ENCODE measurements at places on chromosomes 16 and 17.

DNA sequence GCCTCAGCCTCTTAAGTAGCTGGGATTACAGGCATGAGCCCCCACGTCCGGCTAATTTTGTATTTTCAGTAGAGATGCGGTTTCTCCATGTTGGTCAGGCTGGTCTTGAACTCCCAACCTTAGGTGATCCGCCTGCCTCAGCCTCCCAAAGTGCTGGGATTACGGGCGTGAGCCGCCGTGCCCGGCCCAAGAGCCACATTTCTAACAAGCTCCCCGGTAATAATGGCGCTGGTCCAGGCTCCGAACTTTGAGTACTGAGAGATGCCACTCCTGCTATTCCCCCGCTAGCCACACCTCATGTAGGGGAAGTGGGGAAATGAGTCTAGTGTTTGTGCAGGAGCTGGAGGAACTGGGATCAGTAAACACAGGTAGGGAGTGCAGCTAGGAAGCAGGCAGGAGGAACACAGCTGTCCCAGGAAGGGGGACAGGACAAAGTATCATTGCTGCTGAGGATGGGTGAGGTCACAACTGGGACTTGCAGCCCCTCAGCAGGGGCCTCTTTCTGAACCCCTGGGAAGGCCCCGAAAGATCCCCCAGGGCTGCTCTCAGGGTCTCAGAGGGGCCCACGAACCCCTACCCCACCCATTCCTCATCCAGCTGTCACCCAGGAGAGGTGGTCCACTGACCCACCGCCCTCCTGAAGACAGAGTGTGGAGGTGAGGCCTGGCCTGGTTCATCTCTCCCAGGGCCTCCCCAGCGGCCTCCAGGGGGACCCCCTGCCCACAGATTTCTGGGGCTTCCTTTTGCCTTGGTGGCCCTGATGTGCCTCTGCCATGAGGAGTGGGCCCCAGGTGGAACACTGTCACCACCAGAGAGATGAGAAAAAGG, 3.7 kb upstream of the KREMEN2 start:
- DNase-seq: no peak

GRCh38 chr17:81858967-81859905, 1.1 kb downstream of the P4HB start:
- peak; percentile 56 for DNase-seq

DNA sequence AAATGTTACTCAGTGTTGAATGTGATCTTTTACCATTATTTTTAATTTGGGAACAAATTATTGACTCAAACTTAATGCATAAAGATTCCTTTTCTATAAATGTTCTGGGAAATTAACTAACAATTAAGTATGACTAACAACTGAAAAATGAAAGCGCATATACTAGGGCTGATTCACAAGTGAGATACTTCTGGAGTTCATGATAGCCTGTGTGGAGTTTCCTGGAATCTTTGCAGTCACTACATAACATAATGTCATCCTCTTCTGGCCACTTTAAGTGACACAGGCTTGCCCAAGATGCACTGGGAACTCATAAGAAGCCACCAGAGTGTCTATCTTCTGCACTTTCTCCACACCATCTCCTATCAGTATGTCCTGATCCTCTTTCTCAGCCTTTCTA, 450.3 kb upstream of the CDH11 start:
- DNase-seq: no peak

DNA sequence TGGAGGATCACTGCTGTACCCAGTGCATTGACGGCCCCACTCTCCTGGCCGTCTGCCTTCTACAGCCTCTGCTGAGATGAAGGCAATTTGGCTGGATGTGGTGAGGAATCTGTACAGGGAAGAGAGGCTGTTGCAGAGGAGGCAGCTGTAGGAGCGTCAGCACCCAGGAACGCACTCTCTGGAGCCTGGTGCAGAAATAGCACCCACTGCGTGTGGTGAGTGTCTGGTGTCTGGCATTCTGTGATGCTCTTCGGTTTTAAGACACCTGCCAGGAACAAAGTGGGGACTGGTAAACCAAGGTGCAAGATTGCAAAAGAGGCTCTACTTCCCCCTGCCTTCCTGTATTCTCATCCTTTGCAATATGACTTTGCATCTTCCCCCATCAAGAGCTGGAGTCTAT, 187.5 kb upstream of the SDK2 start:
- DNase-seq: no peak

GRCh38 chr17:30433514-30433913, 43.7 kb upstream of the GOSR1 start:
- DNase-seq: peak; percentile 16

GRCh38 chr17:16973760-16974540, 2.0 kb upstream of the TNFRSF13B start:
- DNase-seq: peak; percentile 57

- no peak for DNase-seq
Observed at GRCh38 chr16:12028288-12028619, 51.7 kb downstream of the SNX29 start.

DNA sequence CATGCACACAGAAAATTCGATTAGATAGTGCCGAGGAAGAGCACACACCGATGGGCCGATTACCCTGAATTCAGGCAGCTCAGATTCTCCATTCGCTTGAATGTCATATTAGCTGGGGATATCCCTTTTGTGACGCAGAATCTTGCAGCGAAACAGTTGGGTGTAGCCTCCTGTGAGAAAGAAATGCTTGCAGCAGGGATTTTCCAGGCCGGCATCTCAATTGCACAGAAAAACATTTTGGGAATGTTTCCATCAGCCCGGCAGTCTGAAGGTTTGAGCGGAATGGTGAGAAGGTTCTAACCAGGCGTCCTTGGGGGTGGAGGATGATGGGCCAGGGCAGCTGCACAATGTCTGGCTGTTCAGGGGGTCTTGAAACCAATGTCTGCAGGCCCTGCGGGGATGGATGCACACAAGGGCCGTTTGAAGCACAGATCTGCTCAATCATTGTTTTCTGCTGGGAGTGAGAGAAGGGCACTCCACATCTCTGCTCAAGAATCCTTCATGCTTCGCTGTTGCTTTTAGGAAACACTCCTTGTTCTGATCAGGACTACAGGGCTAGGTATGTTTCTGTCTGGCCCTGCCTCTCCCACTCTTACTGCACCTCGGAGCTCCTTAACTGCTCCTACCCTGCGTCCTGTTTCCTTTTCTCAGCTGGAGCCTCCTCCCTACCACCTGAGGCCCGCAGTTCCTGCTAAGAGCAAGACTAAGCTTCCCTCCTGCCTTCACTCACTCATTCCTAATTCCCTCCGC, 94.6 kb downstream of the CMIP start:
- DNase-seq: peak; percentile 15

DNA sequence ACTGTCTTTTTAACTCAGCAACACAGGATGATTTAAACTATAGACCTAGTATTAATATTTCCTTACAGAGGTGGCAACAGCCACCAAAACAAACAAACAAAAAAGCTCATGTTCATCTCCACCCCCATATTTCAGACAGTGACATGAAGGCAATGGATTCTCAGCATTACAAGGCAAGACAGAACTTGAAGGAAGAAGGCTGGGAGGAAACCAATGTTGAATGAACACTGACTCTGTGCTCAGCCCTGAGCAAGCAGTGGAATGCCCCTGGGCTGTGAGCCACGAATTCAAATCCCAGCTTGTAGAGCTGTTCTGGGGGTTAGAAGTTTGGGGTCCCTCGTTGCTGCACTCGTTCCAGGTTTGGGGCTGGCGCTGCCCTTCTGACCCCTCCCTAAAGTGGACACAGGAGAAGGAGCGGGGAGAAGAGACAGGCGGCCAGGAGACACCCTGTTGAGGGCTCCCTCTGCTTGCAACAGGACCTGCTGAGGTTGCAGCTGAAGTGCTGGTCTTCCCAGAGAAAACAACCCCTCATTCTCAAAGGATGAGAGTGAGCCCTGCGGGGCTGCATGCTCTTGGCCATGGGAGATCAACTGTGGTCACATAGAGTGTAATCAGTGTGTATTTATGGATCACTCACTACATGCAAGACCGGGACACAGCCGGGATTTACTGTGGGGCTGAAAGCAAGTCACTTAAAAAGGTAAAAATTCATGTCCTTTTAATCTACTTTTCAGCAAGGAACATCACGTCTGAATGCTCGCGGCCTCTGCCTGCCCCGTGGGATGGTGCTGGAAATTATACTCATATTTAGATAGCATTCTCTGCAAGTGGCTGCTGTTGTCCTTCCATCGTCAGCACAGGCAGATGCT, 34.3 kb downstream of the MYH3 start:
- DNase-seq: no peak

- no peak for DNase-seq
Observed at GRCh38 chr16:5561800-5562199, 464.2 kb upstream of the EEF2KMT start.

GRCh38 chr16:71520550-71520949, 5.7 kb upstream of the CHST4 start:
- peak; percentile 8 for DNase-seq

DNA sequence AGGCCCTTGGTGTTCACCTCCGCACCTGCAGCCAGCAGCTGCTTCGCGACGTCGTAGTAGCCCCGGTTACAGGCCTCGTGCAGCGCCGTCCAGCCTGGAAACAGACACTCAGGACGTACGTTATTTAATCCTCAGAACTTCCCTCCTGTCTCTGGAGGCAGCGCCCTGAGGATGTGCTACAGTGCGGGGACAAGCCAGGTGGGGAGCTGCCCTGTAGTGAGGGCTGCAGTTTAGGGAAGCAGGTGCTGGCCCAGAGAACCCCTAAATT, 71.0 kb downstream of the ZNF778 start:
- no peak for DNase-seq

GRCh38 chr16:31429314-31429713, 1.2 kb upstream of the COX6A2 start:
- no peak for DNase-seq

GRCh38 chr17:81189670-81190530, 23.9 kb upstream of the AATK start:
- DNase-seq: no peak

GRCh38 chr17:74524653-74525464, 6.4 kb downstream of the CD300LB start:
- no peak for DNase-seq

DNA sequence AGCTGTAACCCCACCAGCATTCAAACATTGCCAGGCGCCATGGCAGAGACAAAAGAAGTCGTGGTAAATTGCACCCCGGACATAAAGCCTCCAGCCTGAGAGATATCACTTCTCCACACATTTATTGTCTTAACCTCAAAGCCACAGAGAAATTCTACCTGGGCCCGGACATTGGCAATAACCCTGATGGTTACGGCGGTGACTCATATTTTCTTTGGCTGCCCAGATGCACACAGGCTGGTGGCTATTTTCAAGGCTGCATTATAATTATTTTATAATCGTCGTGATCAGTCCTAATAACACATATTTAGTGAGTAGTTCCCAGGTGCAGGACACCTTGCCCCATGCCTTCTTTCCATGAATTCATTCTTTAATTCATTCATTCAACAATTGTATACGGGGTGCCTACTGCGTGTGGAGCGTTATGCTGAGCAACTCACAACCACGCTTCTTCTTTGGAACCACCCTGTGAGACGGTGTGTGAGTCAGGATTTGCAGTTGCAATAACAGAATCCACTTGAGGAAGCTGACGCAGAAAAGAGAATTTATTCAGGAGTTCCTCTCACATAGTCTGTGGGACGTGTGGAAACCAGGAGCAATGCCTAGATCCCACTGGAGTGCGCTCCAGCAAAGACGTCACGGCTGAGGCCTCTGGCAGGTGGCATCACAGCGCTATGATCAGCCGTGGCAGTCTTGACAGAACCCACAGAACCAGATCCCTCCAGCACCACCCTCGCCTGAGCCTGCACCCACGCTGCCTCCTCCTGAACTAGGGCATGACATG, 245.7 kb downstream of the FOXL1 start:
- DNase-seq: no peak

DNA sequence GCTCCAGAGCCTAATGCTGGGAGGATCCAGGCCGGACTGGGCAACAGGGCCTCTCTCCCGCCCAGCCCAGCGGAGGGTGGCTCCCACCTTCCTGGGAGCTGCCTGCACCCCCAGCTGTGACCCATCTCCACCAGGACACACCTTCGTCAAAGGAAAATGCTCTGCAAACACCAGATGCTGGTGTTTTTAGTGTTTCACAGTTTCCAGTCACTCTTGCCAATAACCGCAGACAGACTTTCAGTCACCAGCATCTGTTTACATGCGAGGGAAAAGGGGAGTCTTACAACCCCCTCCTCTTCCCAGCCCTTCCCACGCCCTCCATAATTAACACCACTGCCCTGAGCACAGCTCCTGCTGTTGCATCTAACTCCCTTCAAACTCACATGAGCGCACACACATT, 25.3 kb downstream of the KLHDC4 start:
- DNase-seq: peak; percentile 92

GRCh38 chr17:74888469-74888868, 5.0 kb downstream of the FADS6 start:
- no peak for DNase-seq

DNA sequence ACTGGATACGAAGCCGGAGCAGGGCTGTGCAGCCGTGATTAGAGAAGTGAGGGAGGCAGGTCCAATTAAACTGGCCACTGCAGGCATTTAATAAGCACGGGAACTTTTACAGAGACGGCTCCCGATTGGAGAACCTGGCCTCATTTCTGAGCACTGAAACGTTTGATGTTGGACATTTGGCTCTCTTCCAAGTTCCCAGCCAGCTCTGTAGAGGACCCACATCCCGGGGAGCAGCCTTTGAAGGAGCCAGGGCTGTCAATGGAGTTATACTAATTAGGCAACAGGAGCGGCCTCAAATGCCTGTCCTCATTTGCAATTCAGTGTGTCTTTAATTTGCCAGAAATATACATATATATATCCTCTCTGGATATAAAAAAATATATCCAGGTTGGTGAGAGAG, 499.4 kb upstream of the C16orf82 start:
- DNase-seq: peak; percentile 31

DNA sequence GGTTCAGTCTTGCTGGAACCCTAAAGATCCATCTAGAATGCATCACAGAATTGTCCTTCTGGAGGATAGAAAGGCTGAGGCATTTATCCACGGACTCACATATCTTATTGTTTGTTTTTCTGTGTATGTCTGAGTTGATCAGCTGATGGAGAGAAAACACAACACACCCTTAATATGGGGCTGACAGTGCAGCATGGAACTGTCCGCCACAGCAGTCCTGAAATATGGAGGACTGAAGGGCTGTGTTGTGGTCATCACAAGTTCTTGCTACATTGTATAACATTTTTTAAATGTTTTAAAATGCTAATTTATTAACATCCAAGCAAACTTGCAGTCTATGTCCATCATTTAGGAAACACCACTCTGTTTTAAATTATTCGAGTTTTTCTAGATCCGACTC, 448.9 kb upstream of the ERCC4 start:
- no peak for DNase-seq

DNA sequence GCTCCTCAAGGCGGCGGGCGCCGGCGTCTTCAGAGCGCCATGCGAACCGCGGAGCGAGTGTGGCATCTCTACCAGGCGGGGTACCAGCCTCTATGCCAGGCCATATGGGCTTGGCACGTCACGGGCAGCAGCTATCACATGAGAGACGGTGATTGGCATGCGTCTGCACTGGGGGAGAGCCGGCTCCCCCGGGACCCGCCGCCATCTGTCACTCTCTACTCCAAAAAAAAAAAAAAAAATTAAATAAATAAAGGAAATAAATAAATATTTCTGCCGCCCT, at the start of gene NEUROD2:
NEUROD2 (minus strand) TSS at position 70 of the 280 bp plus-strand sequence. CDS start 1,321 bp downstream, outside the sequence.
- DNase-seq: peak; percentile 83

GRCh38 chr17:55149485-55149884, 115.3 kb upstream of the HLF start:
- peak; percentile 76 for DNase-seq

- DNase-seq: no peak
Observed at GRCh38 chr16:19227643-19228042, 57.9 kb upstream of the CLEC19A start.

- no peak for DNase-seq
Observed at GRCh38 chr17:76140661-76141211, 309 bp downstream of the FOXJ1 start.

All from NCI-H69 (cell line).